EL (cell line): ENCODE measurements at places on chromosomes 2 and 18.

- no peak for DNase-seq
Measured at GRCh38 chr2:27074738-27075565, 3.5 kb upstream of the EMILIN1 start.

DNA sequence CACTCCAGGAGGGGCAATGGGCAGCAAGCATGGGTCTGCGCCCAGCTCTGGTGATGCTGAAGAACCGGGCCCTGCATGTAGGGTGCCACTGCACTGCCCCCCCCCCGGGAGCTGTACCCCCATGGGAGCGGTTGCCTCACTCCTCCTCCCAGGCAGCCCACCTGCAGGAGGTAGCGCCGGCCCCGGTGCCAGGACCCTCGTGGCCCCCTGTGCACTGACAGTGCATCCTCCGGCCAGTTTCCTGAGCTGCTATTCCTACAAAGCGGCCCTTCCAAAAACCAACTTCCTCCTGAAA, 109.4 kb downstream of the ZNF516 start:
- DNase-seq = no peak

- no peak for DNase-seq
Measured at GRCh38 chr2:692767-693166, 15.6 kb upstream of the TMEM18 start.

DNA sequence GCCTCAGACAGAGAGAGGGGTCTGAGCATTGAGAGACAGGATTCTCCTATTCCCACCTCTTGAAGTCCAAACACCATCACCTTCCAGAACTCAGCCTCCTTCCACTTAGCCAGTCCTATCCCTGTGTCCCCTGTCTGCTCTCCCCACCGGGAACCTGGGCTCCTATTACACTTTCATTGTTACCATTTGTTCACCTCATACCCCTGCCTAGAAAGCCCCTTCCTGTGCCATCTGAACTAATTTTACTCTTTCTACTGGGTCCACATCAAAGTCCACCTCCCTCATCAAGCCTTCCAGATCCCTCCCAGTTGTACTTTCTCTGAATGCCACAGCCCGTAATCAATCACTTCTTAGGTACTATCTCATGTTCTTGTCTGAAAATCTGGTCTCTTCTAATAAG, 220.6 kb downstream of the ZBTB7C start:
- no peak for DNase-seq

GRCh38 chr18:33744032-33744697, 166.1 kb downstream of the ASXL3 start:
- no peak for DNase-seq

GRCh38 chr2:226995625-226996041, 159.8 kb downstream of the RHBDD1 start:
- DNase-seq = peak; percentile 57

GRCh38 chr2:56077359-56077915, 106.4 kb upstream of the CCDC85A start:
- peak; percentile 24 for DNase-seq

DNA sequence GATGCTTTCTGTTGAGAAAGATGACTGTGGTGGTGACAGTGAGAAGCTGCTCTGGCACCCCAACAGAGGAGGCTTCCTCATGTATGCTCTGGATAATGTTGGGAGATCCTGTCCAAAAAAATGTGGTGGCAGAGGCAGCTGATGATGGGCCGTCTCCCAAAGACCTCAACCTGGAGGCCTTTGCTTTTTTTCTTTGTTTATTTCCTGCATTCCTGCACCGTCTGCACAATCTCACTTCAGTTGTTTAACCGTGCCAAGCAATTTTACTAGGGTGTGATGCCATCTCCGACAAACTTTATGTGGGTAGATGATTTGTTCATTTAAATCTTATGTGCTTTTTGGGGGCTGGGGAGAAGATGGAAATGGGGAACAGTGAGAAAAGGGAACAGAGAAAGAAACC, 62.2 kb upstream of the IGFBP5 start:
- DNase-seq = no peak

DNA sequence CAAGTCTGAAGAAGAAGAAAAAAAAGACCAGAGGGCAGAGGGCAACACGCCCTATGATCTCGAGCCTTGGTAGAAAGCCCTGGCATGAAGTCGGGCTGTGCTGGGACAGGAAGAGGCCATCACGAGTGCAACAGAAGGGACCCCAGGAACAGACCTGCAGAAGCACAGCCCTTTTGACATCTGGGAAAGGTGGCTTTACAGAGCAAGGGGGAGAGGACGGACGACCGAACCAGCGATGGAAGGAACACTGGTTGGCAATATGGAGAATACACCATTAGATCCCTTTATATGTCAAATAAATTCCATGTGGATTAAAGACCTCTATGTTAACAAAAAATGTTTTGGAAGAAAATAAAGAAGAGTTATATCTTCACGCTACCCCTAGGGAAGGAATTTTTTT, 10.7 kb downstream of the KIF1A start:
- DNase-seq = no peak

DNA sequence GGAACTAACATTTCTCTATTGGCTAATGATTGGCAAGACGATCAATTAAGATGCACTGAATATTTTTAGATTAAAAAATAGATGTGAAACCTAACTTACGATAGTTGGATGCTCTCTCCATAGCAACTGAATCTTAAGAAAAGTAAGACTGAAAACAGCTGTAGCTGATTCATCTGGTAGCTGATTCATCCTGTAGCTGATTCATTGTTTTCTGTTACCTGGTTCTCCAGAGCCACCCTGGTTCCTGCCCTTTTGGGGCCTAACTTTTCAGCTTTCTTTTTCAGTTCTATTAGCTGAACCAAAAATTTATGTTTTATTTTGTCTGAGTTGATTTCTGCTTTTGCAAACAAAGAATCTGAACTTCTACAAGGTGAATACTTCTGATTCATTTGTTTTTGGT, 22.7 kb upstream of the SPR start:
- DNase-seq = peak; percentile 35

- no peak for DNase-seq
Measured at GRCh38 chr2:129791712-129792111, 187.8 kb upstream of the RAB6C start.

DNA sequence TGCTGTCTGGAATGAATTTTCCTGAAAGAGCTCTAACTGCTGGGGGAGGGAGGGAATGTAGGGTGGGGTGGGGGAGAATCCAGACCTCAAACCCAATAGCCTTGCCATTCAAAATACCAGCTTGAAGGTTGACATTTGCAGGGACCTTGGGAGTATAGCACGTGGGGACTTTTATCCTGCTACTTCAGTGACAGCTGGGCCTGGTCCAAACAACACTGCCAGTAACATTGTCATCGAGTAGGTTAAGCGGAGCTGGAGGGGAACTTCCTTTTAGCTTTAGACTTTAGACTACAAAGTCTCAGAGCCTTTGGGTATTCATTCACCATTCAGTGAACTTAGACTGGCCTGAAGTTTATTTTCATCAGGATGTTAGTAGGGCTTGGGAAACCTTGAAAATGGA, 248.7 kb downstream of the MEIS1 start:
- no peak for DNase-seq

GRCh38 chr18:7317804-7318231, 86.9 kb downstream of the LRRC30 start:
- no peak for DNase-seq

DNA sequence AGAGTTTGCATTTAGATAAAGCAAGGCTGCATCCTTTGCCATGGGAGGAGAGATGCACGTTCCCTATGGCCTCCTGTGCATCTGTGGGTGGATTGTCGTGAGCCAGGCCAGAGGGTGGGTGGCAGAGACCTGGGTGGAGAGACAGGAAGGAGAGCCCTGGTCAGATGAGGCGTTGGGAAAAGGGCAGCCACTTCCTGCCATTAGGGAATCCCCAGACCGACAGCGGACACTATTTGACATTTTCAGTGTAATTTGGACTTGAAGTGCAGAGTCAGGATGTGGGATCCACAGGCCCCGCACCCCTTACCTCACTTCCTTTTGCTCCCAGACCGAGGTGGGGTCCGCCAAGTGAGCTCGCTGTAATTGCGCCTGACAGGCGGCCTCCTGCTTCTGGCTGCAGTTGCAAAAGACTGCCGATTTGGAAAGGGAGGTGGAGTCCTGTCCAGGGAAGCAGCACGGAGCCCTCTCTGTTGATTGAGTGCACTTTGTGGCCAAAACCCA, 150.0 kb downstream of the DYSF start:
- no peak for DNase-seq

DNA sequence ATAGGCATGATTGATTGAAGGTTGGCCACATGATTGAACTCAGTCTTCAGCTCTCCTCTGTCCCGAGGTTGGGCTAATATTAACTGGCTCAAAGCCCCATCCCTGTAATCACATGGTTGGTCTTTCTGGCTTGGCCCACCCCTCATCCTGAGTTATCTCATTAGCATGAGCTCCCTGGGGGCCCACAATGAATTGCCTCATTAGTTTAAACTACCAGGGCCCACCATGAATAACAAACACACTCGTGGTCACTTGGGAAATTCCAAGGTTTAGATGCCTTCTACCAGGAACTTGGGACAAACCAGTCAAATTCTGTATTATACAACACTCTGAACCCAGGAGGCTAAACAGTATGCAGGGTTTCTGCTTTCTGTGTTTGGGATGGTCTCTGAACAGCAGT, 121.7 kb upstream of the B3GNT2 start:
- DNase-seq = peak; percentile 3

DNA sequence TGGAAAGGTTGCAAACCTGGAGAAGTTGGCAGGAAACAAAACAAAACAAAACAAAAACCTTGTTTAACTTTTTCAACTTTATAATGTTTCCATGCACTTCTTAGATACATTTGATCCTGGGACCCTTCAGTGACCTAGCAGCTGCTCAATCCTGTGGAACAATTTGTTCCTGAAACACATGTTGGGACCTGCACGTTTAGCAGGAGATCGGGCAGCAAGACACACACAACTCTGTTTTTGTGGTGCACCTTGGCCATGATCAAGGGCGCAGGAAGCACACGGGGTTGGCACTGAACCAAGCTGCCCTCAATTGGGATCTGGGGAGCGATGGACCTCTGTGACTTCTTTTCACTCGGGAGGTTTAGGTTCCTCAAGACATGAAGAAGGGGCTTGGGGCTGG, 268.7 kb downstream of the LOXHD1 start:
- DNase-seq = no peak

DNA sequence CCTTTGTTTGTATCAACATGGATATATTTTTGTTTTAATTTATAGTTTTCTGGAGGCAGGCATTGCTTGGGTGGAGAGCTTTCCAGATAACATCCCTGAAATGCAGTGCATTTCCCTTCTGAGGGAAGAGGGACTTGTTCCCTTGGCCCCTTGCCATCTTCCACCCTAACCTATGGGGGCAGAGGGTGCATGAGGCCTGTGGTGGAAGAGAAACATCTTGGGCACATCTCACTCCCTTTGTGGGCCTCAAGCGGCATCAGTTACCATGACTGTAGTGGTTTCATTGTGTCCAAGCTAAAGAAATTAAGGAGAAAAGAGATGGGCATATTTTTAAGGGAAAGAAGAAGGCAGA, 5.3 kb upstream of the RPL37A start:
- no peak for DNase-seq

GRCh38 chr2:20313659-20314058, 37.0 kb downstream of the PUM2 start:
- DNase-seq = peak; percentile 45

GRCh38 chr2:226190479-226191252, 609.0 kb downstream of the IRS1 start:
- no peak for DNase-seq

GRCh38 chr2:111054791-111055691, 65.7 kb upstream of the BCL2L11 start:
- no peak for DNase-seq

DNA sequence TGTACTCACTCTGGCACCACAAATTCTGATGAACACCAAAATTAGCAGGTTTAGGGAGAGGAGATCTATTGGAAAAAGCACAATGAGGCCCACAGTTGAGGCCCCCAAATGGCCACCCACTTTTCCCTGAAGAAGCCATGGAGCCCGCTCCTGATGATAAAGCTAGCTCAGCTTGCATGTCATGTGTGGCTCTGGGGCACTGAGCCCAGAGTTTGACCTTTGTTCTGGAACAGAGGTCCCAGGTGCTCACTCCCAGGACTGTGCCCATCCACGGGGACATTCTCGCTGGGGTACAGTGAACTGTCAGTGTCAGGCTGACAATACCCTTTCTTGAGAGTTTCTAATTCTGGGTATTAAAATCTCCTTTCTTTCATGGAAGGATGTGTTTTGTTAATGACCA, 36.2 kb downstream of the XDH start:
- no peak for DNase-seq

- DNase-seq = no peak
Measured at GRCh38 chr2:127096280-127096679, 10.7 kb downstream of the BIN1 start.

DNA sequence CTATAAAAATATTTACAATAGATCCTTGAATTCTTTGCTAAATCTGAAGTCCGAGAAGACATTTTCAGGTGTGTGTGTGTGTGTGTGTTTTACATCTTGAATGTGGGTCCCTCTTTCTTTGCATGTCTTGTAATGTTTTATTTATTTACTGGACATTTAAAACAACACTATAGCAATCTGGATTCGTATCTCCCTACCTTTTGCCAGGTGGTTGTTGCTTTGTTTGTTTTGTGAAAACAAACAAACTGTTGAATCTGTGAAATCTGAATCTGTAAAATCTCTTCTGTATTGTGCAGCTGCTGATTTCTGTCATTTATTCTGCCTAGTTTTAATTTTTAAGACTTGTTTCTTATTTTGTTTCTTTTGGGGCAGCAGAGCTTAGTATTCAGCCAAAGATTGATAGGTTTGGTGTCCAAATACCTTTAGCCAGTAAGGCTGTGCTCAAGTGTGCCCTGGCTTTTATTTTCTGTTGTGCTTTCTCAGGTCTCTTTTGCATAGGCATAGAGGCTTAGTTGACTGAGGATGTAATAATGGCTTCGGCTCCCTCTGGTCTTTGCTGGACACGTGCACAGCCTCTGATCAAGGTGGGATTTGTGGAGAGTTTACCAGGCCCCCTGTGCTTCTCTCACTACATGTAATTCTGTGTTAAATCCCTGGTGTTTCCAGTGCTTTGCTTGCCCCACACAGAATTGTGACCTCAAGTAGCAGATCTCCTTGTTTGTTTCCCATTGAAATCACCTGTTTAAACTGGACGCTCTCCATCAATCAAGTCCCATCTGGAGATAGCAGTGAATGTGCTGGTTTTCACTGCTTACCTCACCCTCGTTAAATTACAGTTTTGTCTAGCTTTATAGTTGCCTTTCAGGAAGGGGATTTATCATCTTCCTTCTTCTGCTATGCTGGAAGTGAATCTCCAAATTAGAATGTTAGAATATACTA, 71.1 kb downstream of the BIRC6 start:
- no peak for DNase-seq

DNA sequence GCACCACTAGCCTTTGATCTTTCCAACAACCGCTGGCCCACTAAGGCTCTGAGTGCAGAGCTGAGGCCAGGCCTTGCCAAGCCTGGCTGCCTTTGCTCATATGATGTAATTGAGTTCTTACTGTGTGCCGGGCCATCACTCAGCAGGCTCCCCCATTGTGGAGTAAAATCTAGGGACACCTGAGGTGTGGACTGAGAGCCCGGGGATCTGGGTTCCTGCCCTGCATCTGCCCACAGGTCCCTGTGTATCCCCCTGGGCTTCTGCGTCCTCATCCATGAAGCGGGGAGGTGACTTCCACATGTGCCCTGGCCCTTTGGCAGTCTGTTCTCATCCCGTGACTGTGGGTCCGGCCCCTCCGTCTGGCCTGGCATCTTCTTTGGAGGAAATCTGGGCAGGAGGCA, 33.8 kb downstream of the GREB1 start:
- no peak for DNase-seq
